Kidney capillary endothelial cell (primary cell): ENCODE measurements at places on chromosomes 5 and 9.

GRCh38 chr9:112921549-112921948, 30.9 kb upstream of the SLC46A2 start:
- peak; percentile 3 for DNase-seq

GRCh38 chr9:92393686-92394085, 10.7 kb downstream of the OGN start:
- no peak for DNase-seq

- peak; percentile 58 for DNase-seq
Observed at GRCh38 chr5:52989025-52989780, at the start of gene ITGA2. Gene ITGA2 (plus strand): TSS chr5:52989352. CDS start chr5:52989469, 117 bp downstream.

GRCh38 chr5:152487130-152487529, 82.1 kb upstream of the NMUR2 start:
- DNase-seq = no peak

DNA sequence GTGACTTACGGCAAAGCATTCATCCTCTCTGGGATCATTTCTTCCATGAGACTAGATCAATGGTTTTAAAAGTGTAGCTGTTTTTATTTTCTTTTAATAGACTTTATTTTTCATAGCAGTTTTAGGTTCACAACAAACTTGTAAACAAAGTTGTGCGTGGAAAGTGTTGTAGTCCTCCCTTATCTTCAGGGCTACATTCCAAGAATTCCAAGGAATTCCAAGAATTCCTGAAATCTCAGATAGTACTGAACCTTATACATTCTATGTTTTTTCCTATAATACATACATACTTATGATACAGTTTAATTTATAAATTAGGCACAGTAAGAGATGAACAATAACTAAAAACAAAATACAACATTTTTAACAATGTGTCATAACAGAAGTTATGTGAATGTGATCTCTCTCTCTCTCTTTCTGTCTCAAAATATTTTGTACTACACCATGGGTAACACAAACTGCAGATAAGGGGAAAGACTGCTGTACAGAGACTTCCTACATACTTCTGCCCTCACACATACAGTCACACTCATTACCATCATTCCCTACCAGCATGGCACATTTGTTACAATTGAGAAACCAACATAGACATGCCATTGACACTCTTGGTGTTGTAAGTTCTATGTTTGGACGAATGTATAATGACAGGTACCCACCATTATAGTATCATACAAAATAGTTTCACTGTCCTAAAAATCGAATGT, 1933.2 kb upstream of the WWC1 start:
- DNase-seq = no peak

DNA sequence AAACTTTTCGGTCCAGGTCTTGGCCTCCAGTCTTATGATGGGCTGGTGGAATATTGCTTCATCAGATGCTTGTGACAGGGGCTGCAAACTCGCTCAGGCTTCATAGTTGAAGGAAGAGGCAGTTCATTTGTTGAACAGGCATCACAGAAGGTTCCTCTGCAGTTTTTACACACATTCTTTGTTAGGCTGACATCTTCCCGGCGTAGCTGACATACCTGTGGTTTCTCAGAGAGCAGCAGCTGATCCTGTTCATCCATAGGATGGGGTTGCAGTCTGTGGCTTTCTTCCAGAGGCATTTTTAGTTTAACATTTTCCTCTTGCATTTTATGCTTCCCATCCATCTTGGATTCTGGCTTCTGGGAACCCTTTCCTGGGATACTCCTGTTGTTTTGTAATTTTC, 1255.2 kb downstream of the EFNA5 start:
- no peak for DNase-seq

- no peak for DNase-seq
Observed at GRCh38 chr5:125065741-125066140, 319.3 kb upstream of the ZNF608 start.

- no peak for DNase-seq
Observed at GRCh38 chr5:32934529-32934928, 223.4 kb downstream of the NPR3 start.

DNA sequence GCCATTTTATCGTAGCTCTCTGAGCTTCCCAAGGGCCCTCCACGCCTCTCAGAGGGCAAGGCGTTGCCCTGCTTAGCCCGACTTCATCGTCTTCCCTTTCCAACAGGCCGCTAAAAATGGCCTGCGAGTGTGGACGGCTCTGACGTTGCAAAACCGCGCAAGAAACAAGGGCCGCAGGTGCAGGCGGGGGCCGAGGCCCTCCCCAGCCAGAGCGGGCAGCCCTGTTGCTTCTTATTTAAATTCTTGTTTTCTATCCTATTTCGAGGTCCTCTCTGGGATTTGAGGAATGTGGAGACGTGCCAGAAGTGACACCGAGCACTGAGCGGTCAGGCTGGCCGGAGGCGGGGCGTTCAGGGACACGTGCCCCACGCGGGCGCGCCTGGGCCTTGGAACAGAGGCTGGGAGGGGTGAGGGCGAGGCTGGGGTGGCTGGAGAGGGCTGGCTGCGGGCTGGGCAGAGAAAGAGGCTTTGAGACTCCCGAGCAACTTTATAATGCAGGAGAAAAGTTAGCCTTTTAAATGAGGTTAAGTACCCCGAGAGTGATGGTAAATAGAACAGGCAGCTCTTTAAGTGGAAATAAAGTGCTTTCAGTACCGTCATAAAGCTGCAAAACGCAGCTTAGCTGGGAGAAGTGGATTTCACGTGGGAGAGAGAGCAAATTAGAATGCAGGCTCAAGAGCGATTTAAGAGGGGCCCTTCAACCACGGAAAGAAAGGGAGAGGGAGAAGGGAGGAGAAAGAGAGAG, 243.6 kb downstream of the AUH start:
- no peak for DNase-seq

GRCh38 chr9:115604831-115605483, 487.0 kb upstream of the TNC start:
- no peak for DNase-seq

DNA sequence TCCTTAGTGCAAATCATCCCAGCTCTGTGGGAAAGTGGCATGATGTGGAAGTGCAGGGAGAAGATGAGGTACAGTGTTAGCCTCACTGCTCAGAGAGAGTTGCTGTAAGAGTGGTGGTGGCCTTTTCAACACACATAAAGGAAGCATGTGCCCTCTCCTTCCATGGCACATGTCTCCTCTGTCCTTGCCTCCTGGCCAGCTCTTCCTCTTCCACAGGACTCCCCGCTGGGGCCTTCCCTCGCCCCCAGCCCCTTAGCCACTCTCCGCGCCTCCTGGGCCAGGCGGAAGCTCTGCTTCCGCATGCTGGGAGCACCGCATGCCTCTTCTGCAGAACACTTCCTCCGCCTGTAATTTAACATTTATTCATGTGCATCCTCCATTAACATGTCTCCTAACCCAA, 4.8 kb upstream of the KCNMB1 start:
- DNase-seq = no peak

- peak; percentile 30 for DNase-seq
Observed at GRCh38 chr5:15496886-15497285, 3.1 kb upstream of the FBXL7 start.

GRCh38 chr9:108363311-108363710, 492.5 kb downstream of the ACTL7B start:
- no peak for DNase-seq

- DNase-seq = peak; percentile 58
Observed at GRCh38 chr9:111298731-111299598, 31.1 kb downstream of the OR2K2 start.

- no peak for DNase-seq
Observed at GRCh38 chr5:174529925-174530681, 194.3 kb upstream of the MSX2 start.

GRCh38 chr9:107794259-107794658, 304.7 kb upstream of the KLF4 start:
- DNase-seq = no peak

GRCh38 chr9:123555646-123556045, 199.6 kb downstream of the CRB2 start:
- DNase-seq = no peak

DNA sequence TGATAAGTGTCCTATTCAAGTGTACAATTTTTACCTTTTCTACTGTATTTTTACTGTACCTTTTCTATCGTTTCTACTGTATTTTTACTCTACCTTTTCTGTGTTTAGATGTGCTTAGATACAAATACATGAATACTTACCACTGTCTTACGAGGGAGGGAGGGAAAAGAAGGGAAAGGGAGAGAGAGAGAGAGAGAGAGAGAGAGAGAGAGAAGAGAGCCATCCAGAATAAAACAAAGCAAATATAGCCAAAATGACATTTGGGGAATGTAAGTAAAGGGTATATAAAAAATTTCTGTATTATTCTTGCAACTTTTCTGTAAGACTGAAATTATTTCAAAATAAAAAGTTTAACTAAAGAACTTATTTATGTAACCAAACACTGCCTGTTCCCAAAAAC, 121.2 kb downstream of the HOMER1 start:
- DNase-seq = no peak

- peak; percentile 94 for DNase-seq
Observed at GRCh38 chr9:91302831-91303230, 58.9 kb downstream of the AUH start.

DNA sequence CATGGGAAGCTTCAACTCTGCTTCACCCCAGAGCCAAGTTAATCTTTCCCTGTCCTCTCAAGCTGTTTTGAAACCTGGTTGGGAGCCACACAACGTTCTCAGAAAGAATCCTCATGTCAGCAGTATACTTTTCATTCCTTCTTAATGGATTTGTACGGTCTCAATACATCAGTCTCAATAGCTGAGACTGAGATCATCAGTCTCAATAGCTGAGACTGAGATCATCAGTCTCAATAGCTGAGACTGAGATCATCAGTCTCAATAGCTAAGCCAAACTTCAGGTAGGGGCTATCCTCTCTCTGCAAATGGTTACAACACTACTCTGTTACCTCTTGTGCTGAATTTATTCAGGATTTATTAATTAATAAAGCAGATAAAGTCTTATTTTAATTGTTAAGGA, 1317.4 kb upstream of the CDH9 start:
- no peak for DNase-seq

DNA sequence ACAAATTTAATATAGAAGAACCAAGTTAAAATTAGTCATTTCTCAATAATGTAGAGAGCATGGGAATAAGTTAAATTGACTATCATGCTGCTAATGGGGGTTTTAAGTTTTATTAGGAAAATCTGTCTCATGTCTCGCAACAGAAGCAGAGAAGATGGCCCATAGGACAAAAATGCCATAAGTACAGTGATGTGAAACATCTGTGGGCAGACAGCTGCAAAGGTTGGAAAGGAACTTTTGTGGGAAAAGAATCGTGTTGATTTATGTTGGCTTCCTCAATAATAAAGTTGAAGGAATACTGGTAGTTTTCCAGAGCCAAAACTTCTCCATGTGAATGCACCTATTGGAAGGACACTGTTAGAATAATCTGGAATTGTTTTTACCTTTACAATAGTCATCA, 44.8 kb downstream of the VCAN start:
- DNase-seq = no peak

GRCh38 chr5:174735498-174736330, 11.3 kb downstream of the MSX2 start:
- DNase-seq = no peak

- DNase-seq = peak; percentile 30
Observed at GRCh38 chr9:93304574-93305496, 120.9 kb downstream of the WNK2 start.

- peak; percentile 77 for DNase-seq
Observed at GRCh38 chr5:149618581-149619248, 37.4 kb downstream of the ARHGEF37 start.

DNA sequence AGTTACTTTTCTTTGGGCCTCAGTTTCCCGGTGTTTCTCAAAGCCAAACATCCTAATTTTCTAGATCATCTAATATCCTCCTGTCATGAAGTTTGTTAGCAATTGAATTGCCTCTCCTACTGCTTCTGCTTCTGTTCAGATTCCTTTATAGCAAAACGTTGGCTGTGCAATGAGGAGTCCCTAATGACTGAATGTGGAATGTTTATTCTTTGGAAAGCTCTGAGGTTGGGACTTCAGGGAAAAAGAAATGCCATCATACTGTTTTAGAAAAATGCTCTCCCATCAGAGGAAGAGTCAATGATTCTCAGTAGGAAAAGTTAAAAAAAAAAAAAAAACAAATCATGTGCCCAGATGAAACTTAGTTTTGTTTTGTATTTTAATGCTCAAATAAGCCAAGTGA, 268.7 kb upstream of the PAPPA start:
- no peak for DNase-seq

DNA sequence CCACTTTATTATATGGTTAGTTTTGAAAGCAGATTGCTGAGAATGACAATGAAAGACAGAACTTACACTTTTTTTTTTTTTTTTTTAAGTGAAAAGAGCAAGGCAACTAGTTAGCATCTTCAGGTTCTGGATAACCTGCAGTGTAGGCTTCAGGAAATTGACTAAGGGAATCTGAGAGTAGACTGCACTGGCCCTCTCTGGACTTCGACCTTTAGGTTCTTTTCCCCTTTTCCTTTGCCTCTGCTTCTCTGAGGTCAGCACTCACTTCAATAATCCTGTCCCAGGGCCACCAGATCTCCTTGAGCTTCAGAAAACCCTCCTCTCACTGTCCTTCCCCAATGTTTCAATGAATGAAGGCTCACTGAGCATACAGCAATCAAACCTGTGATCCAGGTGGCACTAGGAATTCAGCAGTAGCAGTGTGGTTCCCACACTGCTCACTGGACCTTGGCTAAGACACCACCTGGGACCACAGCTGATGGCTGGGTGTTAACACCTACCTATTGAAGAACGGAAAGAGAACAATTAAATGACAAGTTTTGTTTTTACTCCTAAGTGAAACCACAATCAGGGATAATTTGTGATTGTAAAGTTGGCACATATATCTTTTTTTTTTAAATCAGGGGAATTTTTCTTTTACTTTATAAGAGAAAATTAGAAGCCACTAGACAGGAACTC, 85.8 kb upstream of the IL6ST start:
- no peak for DNase-seq

DNA sequence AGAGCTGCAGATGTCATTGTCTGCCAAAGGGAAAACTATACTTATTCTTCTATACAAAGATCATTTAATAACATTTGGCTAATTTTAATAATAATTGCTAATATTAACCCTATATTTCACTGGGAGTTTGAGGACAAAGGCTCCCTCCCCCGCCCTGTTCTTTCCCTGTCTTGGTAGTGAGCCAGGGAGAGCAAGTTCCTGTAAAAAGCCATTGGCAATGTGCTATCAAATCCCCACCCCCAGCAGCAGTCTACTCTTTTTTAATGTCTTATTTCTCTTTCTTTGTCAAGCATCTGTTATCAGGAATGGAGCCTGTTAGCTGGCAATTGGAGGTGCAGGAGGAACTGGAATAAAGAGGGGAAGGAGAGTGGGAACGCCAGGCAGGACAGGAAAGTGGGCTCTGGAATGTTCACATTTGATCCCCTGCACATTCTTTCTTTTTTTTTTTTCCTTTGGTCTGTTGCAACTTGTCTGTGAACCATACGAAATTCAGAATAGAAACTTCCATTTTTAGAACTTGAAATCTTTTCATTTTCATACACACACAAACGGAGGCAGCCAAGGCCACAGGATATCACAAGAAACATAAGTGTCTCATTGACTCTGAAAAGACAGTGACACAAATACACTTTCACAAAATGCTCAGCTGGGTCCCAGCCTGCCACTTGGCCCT, 664.8 kb upstream of the ZNF608 start:
- DNase-seq = peak; percentile 47

GRCh38 chr9:123261006-123261677, 7.2 kb downstream of the STRBP start:
- no peak for DNase-seq
